Natural killer cell (primary cell): ENCODE measurements at places on chromosomes 2 and 18. TPM values are rescaled to one million over a fixed set of nuclear protein-coding genes. Genes with fewer than 3 reads are reported as not detected.
A peak's percentile ranks its signal among the peaks of the same experiment; 100 is the strongest.

DNA sequence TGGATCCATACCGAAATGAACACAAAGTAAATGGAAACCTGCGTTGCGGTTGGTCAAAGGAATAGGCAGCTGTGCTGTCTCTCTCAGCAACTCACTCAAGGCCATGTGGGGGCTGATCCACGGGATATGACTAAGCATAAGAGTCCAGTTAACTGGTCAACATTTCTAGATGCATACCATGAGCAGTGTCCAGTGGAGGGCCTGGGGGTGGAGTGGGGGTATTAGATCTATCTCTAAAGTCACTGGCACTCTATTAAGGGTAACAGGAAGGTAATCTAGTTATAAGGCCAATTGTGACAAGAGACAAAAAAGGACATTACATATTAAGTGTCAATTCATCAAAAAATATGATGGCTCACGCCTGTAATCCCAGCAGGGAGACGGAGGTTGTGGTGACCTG is 136.8 kb downstream of the TTC32 start:
- DNase-seq: no peak

GRCh38 chr2:160457588-160457987 is 36.0 kb downstream of the RBMS1 start:
- DNase-seq: peak; percentile 46

- peak; percentile 87 for DNase-seq
Observed at GRCh38 chr2:29196792-29197788, 81.9 kb downstream of the CLIP4 start.

DNA sequence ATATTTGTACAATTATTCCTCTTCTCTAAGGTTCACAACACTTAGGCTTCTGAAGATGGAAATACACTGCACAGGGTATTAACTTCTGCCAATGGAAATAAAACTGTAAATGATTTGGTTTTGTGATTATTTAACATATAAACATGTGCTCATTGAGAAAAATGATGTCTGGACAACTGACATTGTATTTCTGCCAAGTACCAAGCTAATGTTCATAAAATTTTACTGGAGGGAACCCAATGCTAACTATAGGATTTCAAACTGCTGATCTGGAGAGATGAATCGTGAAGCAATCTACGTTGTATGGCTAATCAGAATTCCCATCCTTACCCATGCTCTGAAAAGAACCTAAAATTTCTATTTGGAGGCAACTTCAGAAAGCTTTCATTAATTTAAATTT is 279.7 kb downstream of the NRXN1 start:
- no peak for DNase-seq

- no peak for DNase-seq
Observed at GRCh38 chr2:168119515-168120141, 127.8 kb downstream of the STK39 start.

GRCh38 chr18:50072146-50072545 is 122.8 kb downstream of the MYO5B start:
- no peak for DNase-seq

- no peak for DNase-seq
Observed at GRCh38 chr2:199772035-199772976, 78.7 kb downstream of the FTCDNL1 start.

- no peak for DNase-seq
Observed at GRCh38 chr2:49686897-49687442, 532.7 kb upstream of the FSHR start.

DNA sequence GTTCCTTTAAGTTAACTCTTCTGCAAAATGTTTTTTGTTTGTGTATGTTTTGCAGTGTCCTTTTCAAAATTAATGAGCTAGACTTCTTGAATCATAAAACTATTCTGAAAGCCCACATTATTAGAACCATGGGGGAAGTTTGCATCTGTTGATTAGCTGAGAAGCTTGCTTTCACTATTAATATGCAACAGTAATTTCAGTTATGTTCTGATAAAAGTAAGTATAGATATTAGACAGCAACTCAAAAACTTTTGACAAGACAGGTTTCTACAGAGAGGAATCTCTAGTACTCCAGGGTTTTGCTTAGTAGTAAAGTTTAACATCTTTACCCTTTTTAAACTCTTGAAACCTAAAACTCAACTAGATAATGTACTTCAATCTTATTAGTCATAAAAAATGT is 147.8 kb downstream of the UBE2E3 start:
- DNase-seq: no peak

- DNase-seq: no peak
Observed at GRCh38 chr2:44680424-44680971, 261.0 kb upstream of the SIX3 start.

GRCh38 chr2:14428056-14428455 is 204.5 kb upstream of the LRATD1 start:
- no peak for DNase-seq

DNA sequence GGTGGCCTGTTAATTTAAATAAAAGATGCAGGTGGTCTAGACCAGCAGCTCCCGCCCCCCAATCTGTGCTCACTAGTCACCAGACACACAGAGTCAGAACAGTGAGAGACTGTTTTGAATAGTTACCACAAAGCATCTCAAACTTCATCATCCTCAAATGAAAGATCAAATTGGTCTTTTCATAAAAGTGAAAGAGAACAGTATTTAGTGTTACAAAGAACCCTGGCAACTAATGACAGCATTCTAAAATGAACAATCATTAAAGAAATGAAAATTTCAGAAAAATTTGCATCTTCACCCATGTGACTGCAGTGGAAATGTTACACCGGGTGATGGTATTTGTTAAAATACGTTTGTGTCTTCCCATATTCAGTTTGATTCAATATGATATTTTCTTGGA is 65.5 kb upstream of the PMAIP1 start:
- no peak for DNase-seq

DNA sequence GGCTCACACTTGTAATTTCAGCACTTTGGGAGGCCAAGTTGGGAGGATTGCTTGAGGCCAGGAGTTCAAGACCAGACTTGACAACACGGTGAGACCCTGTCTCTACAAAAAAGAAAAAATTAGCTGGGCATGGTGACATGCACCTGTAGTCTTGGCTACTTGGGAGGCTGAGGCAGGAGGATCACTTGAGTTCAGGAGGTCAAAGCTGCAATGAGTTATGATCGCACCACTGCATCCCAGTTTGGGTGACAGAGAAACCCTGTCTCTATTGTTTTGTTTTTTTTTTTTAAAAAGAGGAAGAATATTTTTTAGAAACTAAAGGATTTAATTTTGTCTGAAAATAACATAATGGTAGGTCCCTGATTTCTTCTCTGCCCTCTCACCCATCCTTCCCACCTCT is 79.4 kb upstream of the TMEM200C start:
- DNase-seq: no peak

- no peak for DNase-seq
Observed at GRCh38 chr18:37042381-37042780, 213.5 kb downstream of the KIAA1328 start.

DNA sequence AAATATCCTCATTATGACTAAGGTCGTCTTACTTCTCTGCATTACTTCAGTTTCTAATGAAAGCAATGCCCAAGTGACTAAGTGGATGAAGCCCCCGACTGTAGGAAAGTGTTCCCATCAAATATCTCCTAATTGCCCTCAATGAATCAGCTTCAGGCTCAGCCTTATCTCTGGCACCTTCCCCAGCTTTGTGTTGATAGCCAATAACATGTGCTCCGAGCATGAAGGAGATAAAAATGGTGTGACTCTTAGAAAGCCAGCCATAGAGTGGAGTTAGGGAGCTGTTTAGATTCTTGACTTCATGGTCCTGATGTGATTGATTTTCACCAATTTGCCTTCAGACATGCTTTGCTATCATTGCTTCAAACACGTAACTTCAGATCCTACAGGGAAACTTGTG is 339.2 kb upstream of the NRP2 start:
- no peak for DNase-seq

DNA sequence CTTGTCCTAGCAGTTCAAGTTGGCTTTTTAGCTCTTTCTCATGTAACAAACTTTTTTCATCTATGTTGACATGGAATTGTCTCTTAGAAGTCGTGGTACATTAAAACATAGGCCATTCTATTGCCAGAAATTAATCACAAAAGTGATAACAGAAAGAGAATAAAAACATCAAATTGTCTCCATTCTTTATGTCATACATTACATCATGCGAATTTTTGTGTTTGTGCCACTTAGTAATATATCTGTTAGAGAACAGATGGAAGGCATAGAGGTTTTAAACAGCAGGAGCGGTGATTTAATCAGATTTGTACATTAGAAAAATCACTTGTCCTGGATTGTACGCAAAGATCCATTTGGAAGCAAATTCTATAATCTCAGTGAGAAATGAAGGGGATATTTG is 136.5 kb upstream of the CDH20 start:
- no peak for DNase-seq

GRCh38 chr18:44039826-44040225 is 640.9 kb upstream of the SETBP1 start:
- DNase-seq: no peak

GRCh38 chr2:100053087-100053885 is 89.1 kb downstream of the AFF3 start:
- no peak for DNase-seq

- no peak for DNase-seq
Observed at GRCh38 chr2:239339726-239340601, 60.9 kb downstream of the HDAC4 start.

GRCh38 chr2:226701052-226701451 is 98.6 kb downstream of the IRS1 start:
- no peak for DNase-seq

DNA sequence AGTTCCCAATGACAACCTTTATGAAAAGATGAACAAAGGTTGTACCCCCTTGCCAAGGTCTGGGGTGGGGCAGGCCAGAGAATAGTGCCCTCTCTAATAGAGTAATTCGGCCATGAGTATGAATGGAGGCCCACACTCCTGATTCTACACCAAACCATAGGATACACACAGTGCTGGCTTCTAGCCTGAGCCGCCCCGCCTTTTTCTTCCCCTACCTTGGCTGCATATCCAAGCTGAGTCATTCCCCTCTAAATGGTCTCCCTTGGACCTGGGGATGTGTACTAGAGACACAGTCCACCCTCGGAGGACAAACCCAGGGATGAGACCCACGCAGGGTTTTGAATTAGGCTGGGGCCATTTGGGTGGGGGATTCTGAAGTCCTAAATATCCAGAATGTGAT is 107.2 kb upstream of the CAPN13 start:
- no peak for DNase-seq

- DNase-seq: no peak
Observed at GRCh38 chr2:98892871-98893270, 43.2 kb downstream of the CRACDL start.

- DNase-seq: no peak
Observed at GRCh38 chr2:145546091-145546490, 1026.2 kb upstream of the ZEB2 start.

DNA sequence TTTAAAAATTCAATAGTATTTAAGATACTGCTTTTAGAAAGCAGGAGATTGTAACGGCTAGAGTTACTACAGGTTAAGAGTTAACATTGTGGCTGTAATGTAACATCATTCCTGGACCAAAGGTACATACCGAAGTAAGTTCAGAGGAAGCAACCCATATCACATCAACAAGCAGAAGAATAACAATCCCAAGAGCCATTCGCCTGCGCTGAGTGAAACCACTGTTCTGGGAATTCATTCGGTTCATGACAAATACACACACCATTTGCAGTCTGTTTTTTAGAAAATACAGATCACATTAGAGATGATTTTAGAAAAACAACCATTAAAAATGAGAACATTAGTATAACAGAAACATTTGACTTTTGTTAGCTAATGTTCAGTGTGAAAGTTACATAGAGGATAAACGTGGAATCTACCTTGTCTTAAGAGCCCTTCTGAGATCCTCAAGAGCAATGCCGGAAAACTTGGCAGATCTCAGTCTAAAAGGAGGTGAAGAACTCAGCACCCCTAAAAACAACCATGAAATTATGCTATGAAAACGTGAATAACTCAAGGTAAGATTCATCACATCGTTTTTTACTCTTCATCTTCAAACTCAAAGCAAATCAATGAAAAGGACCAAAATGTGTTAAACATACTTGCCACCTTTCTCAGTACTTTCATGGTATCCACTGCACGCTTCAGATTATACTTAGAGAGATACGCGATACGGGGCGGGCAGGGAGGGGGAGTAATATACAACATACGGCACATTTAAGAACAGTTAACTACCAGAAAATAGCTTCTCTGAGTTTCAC is 1.2 kb downstream of the SLC35F5 start:
- DNase-seq: no peak

- DNase-seq: peak; percentile 74
Observed at GRCh38 chr18:13218368-13218991, at the start of gene LDLRAD4. Gene LDLRAD4, plus strand, starts transcription at chr18:13218760.

GRCh38 chr2:218852911-218853667 is 6.5 kb upstream of the WNT6 start:
- peak; percentile 44 for DNase-seq

- DNase-seq: no peak
Observed at GRCh38 chr2:56271275-56271674, 87.5 kb downstream of the CCDC85A start.

DNA sequence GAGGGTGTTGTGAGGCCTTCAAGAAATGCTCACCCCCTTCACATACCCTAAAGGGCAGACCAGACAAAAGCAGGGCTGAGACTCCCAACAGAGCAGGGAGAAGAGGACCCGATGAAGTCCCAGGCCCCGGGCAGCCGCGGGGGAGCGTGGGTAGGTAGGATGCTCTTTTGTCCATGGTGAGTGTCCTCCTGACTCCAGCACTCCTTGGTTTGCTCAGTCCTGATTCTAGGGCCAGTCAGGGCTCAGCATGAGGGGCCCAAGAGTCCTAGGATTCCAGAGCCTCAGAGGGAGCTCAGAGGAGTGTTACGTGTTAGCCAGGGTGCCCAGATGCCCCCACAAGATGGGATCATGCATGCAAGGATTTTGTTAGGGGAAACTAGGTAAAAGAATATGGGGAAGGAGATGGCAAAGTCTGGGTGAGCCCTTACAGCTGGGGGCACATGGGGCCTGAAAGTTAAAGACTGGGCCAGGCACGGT is 64.8 kb downstream of the SMAD7 start:
- no peak for DNase-seq

DNA sequence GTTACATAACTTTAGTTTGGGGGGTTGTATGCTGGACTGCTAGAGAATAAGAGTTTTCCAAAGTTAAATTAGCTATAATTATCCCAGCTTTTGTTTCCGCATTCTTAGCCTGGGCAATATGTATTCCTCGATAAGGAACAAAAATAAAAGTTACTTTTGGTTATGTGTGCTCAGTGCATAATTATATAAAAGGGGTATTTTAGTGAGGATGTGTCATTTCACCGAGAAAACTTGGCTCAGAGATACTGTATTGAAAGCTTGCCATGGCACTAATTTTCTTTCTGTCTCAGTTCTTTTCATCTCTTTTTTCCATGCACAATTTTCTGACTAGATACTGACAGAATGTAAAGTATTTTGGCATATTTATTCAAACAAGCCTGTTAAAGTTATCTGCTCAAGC is 28.2 kb downstream of the ARHGAP15 start:
- DNase-seq: no peak

GRCh38 chr2:199309973-199310372 is 147.8 kb downstream of the SATB2 start:
- no peak for DNase-seq

The PROKR1 gene
- total RNA-seq: not detected

The ERICH2 gene
- not detected for total RNA-seq

The DCDC2C gene
- total RNA-seq: not detected

The RGPD3 gene
- 0.73 TPM for total RNA-seq

The GPR45 gene
- not detected for total RNA-seq

The MC2R gene
- not detected for total RNA-seq

The SLC35G4 gene
- not detected for total RNA-seq

The HTRA2 gene
- total RNA-seq: 47.6 TPM

The NT5DC4 gene
- 0.45 TPM for total RNA-seq

The GAL3ST2 gene
- 0.88 TPM for total RNA-seq

The HSPE1 gene
- total RNA-seq: 47.6 TPM

The TBR1 gene
- total RNA-seq: not detected

The GCC2 gene
- total RNA-seq: 110 TPM

The DYSF gene
- total RNA-seq: 11.4 TPM
